Renal cortex interstitium (tissue), 15 donors: ENCODE measurements at places on chromosomes 2 and 18.

DNA sequence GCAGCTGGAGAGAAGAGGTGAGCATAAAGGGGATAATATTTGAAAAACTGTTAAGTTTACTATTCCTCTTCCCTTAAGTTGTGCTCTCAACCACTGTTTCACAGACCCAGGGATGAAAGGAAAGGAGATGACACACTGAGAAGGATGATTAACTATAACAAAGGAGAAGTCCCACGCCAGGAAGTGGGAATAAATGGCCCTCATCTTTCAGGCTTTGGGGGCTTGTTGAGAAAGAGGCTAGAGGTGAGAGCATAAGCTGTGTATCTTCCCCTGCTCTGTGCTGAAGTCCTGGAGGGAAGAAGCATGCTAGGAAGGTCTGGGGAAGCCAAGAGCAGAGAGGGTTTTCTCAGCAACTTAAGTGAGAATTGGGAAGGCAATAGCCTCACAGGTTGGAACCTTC lies 399.1 kb upstream of the ATP5MC3 start:
- DNase-seq, result no peak

GRCh38 chr2:156522864-156523440 lies 86.8 kb downstream of the GPD2 start:
- no peak for DNase-seq

GRCh38 chr2:171902840-171903420 lies 8.9 kb upstream of the SLC25A12 start:
- no peak for DNase-seq

DNA sequence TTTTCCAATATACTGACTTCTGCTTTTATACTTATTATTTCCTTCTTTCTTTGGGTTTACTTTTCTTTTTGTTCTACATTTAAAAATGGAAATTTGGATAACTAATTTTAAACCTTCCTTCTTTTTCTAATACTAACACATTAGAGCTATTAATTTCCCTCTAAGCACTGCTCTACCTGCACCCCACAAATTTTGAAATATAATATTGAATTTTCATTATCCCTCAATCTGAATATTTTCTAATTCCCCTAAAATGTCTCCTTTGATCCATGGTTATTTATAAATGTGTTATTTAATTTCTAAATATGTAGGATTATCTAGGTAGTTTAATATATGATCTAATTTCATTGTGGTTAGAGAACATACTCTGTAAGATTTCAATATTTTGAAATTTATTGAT lies 63.4 kb upstream of the LGALSL start:
- DNase-seq, result no peak

DNA sequence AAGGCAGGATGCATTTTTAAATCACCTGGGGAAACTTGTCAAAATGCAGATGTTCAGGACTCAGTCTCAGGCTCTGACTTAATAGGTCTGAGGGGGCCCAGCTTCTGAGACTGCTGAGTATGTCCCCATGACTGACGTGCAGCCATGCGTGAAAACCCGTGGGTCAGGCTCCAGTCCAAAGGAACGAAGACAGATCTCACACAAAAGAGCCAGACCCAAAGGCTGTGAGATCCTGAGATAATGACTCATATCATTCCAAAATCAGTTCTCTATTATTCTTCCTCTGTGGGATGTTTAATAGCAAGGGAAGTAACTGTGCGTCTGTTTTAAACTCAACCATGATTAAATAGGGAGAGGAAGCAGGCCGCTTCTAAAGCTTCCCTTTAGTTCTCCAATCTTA lies 107.4 kb upstream of the ACAA2 start:
- DNase-seq, result no peak

DNA sequence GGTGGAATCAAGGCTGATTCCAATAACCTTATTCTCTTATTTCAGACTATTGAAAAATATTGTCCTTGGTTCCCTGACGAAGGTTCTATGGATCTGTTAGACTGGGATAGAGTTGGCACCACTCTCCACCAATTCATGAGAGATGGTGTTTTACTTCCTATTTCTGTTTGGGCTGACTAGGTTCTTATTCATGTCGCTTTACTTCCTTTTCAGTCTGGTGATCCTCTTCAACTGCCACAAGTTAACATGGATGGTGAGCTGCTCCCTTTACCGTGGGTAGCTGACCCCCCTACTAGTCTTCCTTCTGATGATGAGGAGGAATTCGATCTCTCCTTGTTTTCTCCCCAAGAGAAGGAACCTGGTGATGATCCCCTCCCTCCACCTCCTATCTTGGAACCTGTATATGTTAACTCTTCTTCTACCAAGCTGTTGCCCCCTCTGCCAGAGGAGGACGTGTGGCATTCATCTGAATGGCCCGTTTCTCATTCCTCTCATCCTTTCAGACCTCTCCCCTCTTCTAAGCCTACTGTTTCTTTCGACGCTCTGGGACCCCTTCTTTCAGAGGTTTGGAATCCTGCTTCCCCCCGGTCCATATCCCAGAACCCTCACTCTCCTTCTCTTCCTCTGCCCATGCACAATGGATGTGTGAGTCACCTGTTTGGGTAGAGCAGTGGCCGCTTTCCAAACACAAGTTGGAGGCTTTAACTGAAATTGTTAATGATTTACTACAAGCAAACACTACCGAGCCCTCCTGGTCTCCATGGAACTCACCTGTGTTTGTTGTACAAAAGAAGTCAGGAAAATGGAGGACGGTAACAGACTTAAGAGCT lies 13.5 kb upstream of the CNOT11 start:
- DNase-seq, result no peak

GRCh38 chr2:146874260-146874658 lies 970.6 kb upstream of the ACVR2A start:
- DNase-seq, result no peak
